ENCODE measurements at places on chromosomes 4 and X.
A peak's percentile ranks its signal among the peaks of the same experiment; 100 is the strongest.

DNA sequence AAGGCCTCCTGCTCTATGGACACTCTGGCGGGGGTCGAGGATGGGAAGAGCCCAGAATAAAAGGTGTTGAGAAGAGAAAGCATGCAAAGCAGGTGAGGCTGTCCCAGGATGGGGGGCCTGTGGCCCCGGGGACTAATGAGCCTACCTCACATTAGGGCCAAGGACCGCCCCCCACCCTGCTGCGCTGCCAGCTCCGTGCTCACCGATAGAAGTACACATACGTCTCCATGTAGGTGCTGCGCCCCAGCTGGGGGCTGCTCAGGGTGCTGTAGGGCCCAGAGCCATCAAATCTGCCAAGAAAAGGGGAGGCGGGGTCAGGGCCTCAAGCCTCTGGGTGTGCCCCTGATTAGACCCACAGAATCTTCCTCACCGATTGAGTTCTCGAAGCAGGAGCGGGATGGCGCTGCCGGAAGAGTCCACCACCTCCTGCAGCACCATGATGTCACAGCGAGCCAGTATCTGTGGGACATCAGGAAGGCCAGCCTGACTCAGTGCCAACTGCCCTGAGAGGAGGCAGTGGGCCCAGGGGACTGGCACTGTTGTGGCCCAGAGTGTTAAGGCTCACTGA, 4.3 kb downstream of the DNASE1L1 start:
- DNase-seq = no peak

DNA sequence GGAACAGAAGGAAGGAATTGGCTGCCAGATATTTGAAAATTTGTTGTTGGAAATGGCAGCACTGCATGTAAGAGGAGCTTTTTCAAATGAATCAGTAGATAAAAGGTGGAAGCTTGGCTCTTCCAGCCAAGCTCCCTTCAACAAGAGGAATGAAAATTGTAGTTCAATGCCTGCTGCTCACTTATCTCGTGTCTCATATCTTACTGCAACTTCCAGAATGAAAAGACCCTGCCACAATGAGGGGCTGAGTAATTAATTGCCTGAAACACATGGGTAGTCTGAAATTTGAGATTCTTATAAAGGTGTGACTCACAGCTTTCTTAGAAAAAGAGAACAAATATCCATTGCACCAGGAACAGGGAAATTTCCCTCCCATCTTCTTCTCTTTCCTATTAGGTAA, 53.0 kb downstream of the HAND2 start:
- DNase-seq = no peak

GRCh38 chr4:111115881-111116280, 493.0 kb upstream of the PITX2 start:
- no peak for DNase-seq

DNA sequence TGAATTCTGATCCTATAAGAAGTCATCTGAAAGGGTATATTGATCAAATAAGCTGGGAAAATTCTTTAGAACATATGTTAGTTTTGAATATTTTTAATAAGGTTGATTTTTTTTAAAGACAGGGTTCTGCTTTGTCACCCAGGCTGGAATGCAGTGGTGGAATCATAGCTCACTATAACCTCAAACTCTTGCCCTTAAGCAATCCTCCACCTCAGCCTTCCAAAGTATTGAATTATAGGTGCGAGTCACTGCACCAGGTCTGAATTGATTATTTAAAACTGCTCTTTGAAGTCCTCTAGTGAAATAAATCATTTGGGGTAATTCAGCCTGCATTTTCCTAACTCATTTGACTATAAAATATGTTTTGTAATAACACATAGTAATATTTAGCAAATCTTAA, 812.3 kb downstream of the PDHA2 start:
- DNase-seq = no peak

GRCh38 chr4:11299016-11299415, 129.7 kb downstream of the HS3ST1 start:
- no peak for DNase-seq

GRCh38 chr4:1856943-1857699, 1.2 kb upstream of the LETM1 start:
- no peak for DNase-seq

DNA sequence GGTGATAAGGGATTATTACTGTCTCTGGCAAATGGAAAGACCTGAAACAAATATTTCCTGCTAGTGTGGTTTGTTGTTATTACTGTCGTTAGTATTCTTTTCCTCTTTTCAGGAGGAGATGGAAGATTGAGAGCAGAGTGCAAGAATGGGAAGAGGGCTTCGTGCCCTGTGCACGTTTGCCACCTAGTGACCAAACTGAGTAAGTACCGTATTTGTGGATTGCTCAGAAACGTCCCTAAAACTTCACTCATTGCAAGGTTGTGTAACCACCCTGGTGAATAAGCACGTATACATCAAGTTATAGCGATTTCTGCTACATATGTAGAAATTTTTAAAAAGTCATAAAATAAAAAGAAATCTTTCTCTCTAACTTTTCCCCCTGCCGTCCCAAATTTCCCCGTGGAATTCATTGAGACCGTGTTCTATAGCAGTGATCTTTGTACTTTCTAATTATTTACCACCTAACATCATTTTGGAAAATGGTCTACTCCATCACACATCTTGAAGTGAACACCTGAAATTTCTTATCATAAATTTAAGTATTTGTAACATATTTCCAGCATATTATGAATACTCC, 24.3 kb downstream of the LINC00632 start:
- DNase-seq = peak; percentile 4

GRCh38 chrX:134020910-134021309, 35.5 kb upstream of the GPC3 start:
- DNase-seq = peak; percentile 9

DNA sequence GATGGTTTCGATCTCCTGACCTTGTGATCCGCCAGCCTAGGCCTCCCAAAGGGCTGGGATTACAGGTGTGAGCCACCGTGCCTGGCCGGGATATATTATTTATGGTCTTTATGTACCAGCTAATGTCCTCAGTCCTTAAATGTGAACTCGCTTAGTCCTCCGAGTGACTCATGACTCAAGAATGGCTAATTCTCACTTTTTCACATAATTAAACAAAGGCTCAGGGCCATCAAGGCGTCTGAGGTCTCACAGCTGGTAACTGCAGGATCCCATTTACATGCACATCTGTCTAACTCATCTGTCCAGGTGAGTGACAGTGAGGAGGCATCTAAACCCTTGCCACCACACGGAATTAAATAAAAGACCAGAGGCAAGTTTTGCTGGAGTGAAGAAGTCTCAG, 73.5 kb downstream of the HS3ST1 start:
- no peak for DNase-seq

DNA sequence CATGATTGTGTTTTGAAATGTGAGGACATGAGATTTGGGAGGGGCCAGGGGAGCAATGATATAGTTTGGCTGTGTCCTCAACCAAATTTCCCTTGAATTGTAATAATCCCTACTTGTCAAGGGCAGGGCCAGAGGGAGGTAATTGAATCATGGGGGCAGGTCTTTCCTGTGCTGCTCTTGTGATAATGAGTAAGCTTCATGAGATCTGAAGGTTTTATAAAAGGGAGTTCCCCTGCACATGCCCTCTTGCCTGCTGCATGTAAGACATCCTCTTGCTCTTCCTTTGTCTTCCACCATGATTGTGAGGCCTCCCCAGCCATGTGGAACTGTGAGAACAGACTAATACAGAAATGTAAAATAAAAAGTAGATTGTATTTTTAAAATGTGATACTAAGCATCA, 1294.9 kb downstream of the ADGRL3 start:
- no peak for DNase-seq

- no peak for DNase-seq
These were observed 345.3 kb downstream of the SPRY1 start for GRCh38 chr4:123741906-123742305.

GRCh38 chr4:79980448-79980847, 92.6 kb downstream of the ANTXR2 start:
- DNase-seq = no peak

- no peak for DNase-seq
These were observed 84.7 kb upstream of the RAPGEF2 start for GRCh38 chr4:159018062-159018629.

DNA sequence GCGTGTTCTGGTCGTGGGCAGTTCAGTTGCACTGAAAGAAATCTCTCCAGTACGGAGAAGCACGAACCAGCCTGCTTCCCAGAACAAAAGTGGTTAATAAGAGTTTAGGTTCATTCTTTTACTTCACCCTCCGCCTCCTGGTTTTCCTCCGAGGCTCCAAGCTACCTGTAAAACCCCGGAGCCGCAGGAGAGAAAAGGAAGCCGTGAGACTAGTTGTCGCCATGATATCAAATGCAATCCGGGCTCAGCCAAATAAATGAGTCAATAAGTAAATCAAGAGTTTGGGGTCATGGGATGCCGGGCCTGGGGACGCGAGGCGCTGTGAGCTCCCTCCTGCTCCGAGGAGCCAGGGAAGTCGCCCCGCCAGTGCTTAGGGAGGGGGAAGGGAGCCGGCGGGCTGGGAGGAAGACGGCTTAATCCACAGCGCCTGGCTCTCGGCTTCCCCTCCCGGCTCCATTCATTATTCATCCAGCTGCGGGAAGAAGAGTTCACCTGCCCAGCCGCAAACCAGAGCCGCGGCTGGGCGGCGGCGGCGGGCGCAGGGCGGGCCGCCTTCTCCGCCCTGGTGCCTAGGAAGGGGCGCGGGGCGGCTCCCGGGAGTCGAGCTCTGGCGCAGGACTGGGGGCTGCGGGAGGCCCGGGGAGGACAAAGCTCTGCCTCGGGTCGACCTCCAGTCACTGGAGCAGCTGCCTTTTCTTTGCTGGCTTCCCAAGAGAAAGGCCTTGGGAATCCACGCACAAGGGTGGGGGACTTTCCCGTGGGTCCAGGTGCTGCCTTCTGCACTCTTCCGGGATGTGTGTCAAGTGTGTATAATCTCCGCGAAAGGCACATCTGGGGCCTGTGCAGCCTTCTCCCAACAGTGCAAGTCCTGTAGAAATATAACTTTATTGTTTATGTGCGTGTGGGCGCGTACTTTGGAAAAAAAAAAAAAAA, 1.7 kb downstream of the FRAS1 start:
- peak; percentile 52 for DNase-seq

GRCh38 chrX:64977051-64977450, 801 bp upstream of the ZC4H2 start:
- DNase-seq = no peak

GRCh38 chr4:57287687-57288604, 177.8 kb upstream of the IGFBP7 start:
- DNase-seq = no peak

DNA sequence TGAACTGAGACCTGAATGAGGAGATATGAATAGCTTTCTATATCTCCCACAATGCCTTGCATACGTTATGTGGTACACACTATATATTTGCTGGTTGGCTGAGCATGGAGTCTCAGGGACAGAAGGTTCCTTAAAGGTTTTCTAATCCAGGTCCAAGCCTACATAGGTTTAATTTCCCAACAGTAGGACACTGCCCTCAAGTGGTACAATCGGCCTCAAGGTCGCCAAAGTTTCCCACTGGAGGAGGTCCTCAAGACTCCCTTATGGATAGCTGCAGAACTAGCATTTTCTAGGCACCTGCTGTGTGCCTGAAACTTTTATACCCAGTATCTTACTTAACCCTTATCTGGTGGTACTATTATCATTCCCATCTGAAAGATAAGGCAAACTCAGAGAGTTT, 21.0 kb upstream of the EFNB1 start:
- no peak for DNase-seq

DNA sequence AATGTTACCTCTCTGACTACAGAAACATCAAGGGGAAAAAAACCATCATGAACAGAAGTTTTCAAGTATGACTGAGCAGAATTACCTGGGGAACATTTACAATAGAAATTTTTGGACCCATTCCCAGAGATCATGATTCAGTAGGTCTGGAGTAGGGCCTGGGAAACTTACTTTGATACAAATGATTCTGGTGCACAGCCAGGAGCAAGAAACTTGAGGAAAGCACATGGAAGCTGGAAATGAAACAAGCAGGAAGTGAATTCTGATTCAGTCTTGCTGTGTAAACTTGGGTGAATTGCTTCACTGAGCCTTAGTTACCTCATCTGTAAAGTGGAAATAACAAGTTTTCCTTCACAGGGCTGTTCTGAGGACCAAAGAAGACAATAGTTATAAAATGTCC, 192.5 kb upstream of the TAPT1 start:
- DNase-seq = peak; percentile 92

DNA sequence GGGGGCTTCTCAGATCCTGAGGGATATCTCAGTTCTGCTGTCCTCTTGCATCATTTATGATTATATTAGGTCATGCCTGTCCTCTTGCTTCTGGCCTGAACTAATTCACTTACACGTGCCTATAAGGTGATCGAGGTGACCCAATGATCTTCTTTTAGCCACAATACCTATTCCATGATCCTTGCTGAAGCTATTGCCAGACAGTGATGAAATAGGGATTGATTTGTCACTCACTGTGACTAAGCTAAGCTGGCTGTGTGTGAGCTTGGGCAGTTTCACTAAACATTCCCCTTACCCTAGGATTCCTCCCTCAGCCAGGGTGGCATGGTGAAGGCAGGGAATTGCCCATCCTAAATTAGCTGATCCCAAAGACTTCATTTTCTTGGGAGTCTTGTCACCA, 19.0 kb downstream of the HADH start:
- DNase-seq = no peak

DNA sequence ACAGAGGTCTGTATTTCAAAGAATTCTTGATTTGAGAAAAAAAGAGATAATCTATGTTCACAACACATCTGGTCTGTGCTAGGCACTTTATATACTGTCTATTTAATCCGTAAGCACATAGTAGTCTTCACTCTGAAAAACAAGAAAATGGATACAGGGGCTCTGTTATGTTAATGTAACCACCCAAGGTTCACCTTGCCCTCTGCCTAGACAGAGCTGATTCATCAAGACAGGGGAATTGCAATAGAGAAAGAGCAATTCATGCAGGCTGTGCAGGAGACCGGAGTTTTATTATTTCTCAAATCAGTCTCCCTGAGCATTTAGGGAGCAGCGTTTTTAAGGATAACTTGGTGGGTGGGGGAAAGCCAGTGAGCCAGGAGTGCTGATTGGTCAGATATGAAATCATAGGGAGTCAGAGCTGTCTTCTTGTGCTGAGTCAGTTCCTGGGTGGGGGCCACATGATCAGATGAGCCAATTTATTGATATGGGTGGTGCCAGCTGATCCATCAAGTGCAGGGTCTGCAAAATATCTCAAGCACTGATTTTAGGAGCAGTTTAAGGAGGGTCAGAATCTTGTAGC, 92.9 kb upstream of the TNIP3 start:
- no peak for DNase-seq

DNA sequence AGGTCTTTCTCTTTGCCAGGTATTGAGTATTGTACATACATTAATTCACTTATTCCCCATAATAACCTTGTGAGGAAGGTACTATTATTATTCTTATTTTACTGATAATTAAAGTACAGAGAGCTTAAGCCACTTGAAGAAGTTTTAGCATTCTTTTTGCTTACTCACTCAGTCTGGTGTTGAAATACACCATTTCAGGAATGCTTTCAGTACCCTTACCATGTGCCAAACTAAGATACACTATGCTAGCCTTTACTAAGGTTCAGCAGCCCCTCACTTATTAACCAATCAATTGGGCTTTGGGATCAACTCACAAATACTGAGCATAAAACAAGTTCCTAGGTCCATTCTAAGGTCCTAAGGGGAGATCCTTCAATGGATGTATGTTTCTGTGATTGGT, 179.0 kb upstream of the FGF13 start:
- DNase-seq = no peak

GRCh38 chr4:176896211-176896610, 103.5 kb upstream of the VEGFC start:
- no peak for DNase-seq
